Activated effector memory CD4-positive, alpha-beta T cell treated with Interleukin-2 at 50 U/mL for 16 hours (primary cell): ENCODE measurements at places on chromosomes 7 and 10.

DNA sequence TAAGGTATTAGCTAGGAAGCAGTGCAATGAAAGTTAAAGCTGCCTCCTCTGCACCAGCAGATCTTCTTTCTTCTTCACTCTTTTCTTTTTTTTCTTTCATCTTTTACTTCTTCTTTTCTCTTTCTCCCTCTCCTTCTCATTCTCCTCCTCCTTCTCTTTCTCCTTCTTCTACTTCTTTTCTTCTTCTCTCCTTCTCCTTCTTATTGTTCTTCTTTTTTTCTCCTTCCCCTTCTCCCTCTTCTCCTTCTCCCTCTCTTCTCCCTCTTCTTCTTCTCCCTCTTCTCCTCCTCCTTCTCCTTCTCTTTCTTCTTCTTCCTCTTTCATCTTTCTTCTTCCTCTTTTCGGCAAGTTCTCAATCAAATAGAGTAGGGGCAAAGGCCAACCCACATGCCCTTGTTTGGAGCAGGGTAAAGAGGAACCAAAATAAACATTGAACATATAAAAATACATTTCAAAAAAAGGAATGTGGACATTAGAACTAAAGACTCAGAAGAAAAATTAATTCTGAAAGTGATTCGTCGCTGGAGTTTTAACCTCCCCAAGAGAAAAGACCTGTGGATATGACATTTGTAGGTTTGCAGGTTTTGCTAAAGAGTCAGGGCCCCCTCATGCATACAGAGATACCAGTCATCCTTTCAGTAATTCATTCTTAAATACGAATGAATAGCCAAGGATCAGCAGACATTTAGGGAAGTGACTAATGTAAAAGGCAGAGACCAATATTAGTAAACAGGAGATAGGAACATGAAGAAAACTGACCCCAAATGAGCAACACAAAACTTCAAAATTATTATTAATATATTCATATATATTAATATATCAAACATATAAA is 93.0 kb upstream of the RSU1 start:
- no peak for DNase-seq

DNA sequence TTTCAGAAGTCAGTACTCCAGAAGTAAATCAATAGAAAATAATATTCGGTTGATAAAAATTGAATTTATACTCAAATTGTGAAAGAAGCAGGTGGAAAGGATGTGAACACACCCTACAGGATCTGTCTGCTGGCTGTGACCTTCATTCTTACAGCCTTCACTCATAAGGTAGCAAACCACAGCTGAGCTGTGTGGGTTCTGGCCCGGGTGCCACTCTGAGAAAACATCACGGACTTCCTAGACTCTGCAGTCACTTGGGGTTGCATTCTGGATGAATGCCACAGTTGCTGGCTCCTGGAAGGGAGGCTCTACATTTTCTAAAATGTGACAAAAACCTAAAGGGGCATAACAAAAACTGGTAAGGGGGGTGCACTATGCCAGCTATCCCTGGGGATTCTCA is 36.0 kb upstream of the ABLIM1 start:
- DNase-seq, result peak; percentile 18

DNA sequence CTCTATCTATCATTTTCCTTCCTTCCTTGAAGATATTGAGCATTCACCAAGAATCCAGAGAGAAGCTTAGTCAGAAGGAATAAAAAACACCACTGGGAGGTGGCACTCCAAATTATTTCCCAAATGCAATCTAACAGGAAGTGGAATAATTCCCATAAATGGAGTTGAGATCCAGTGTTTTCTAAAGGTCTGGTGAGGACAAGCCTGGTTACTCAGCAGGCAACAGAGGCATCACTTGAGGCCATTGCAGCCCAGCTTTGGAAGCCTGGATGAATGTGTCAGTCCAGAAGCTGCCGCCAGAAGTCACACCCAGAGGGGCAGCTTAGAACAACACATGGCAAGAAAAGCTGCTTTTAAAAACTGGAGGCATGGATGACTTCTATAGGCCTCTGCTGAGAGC is 288.9 kb upstream of the KLF6 start:
- no peak for DNase-seq

- no peak for DNase-seq
These were observed 59.5 kb upstream of the HECTD2 start for GRCh38 chr10:91350651-91351081.

- no peak for DNase-seq
These were observed 27.8 kb downstream of the MAGI2 start for GRCh38 chr7:79425665-79426064.

GRCh38 chr7:119868387-119868786 is 404.6 kb upstream of the KCND2 start:
- no peak for DNase-seq

DNA sequence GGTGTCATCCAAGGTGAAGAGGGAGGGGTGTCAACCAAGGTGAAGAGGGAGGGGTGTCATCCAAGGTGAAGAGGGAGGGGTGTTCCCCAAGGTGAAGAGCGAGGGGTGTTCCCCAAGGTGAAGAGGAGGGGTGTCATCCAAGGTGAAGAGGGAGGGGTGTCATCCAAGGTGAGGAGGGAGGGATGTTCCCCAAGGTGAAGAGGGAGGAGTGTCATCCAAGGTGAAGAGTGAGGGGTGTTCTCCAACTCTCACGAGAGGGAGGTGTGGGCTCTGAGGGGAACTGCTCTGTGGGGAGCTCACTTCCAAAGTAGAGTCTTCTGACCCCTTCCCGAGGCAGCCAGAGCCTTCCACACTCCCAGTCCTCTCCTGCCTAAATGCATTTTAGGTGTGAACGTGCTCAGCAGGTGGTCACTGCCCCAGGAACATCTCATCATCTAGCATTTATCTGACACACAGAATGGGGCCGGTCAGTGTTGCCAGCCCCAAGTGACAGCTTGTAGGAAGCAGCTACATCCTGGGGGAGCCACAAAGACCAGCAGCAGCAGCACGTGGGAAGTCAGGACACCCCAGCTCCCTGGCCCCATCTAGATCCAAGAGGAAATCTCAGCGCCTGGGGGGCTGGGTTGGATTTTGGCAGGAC is 323.8 kb downstream of the GLRX3 start:
- no peak for DNase-seq

- DNase-seq, result no peak
These were observed 119.9 kb downstream of the MGMT start for GRCh38 chr10:129586898-129587443.

DNA sequence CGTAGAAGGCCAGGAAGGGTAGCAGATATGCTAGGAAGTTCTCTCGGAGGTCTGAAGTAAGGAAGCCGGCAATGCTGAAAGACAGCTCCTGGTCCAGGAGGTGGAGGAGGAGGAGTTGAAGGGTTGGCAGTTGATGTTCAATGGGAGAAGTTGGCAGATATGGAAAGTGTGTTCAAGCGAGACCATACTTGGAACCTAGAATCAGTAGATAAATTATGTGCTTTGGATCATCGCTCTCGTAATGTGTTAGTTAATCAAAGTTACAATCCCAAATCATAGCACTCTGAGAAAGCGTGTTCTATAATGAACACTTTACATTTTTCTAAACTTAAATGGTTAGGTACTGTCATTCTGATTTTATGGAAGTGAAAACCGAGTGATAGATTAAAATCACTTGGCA is 152.9 kb downstream of the CELF2 start:
- no peak for DNase-seq

DNA sequence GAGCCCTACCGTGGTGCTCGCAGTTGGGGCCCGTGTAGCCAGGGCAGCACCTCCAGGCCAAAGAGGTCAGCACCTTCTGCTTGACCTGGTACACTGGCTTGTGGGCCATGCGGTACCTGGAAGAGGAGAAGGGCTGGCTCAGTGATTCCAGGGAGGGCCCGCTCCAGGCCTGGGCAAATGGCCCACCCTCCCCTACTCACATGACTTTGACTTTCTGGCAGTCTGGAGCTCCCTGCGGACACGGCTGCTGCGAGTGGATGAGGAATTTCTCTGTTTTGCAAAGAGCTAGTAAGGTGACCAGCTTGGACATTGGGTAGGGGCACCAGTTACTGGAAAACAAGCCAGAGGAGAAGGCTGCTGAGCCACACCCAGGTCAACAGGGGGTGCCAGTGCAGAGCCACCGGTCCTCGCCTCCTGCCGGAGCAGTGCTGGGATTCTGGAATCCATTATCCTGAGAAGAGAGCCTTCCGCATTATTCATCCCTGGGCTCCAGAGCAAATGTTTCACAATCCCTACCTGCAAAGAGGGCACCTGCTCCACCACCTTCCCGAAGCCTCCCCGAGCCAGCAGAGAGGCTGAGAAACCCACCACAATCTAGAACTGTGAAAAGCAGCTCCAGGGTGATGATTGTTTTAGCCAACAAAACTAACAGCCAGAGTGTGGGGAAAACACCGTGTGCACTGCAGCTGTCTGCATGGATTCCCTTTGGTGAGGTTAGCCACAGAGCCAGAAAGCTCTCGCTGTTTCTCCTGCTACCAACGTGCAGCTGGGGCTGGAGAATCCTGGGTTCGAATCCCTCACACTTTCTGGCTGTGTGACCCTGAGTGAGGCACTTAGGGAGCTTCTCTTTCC is 11.8 kb downstream of the MMRN2 start:
- no peak for DNase-seq
